ENCODE measurements at places on chromosomes 4 and X. TPM values are rescaled to one million over a fixed set of nuclear protein-coding genes. Genes with fewer than 3 reads are reported as not detected.

DNA sequence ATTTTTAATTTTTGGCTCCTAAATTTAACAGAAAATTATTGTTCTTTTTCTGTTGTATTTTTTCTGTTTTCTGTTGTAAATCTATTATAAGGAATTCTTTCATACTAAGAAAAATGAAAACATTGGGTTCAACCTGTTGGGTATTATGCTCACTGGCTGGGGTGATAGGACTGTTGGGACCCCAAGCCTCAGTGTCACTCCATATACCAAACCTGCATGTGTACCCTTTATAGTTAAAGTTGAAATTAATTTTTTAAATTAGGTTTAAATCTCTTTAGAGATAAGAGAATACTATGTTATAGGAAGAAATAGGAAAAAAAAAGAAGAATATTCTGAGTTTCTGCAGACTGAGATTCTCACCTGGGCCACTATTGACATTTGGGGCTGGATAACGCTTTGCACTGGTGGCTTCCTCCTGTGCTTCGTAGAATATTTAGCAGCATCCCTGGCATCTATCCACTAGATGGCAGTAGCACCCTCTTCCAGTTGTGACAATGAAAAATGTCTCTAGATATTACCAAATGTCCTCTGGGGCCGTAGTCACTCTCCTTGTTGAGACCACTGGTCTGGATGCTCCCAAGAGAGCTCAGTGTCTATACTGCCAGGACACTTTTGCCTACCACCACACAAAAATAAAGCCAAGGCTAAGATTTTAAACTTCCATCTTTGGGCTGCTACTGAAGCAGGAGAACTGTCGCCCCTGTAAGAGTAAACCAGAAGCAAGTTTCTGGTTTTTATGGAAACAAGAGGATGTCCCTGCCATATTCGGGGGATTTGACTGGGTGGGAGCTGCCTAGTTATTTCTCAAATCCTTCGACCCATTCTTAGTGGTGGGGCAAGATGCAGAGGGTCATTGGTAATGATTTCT is 22.4 kb upstream of the CLTRN start:
- DNase-seq = peak; percentile 40

- DNase-seq = no peak
These were observed 205.2 kb upstream of the CASK start for GRCh38 chrX:42128587-42128986.

ZCCHC18 gene
- 1.2 TPM for total RNA-seq

DNA sequence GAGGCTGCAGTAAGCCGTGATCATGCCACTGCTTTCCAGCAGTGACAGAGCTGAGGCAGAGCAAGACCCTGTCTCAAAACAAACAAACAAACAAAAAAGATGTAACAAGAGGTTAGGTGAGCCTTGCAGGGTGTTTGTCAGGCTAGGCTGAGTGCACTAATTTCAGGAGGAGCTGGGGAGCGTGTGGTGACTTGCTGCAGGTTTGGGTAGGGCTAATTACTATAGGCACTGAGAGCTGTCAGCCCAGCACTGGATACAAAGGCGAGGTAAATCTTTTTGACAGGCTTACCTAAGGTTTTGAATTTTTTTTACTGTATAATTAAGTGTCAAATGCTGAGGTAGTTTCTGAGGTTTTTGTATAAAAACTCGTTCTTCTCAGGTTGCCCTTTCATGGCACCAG is 29.8 kb upstream of the SH3D19 start:
- DNase-seq = no peak

DNA sequence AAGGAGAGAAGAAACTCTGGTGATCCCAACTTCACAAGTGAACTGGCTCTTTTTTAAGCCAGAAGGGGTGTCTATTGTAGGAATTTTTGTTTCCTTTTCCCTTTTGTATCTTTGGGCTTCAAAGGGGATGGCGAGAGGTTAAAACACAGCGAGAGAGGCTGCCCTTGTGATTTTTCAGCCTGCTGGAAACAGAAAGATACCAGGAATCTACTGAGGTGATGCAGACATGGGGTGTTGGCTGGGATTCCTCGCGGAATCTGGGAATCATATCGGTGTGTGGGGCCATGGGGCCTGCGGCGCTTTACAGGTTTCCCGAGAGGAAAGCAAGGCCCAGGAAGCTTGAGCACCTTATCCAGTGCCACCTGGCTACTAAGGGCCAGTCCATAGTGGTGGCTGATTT is 99.4 kb upstream of the STX18 start:
- DNase-seq = no peak

DNA sequence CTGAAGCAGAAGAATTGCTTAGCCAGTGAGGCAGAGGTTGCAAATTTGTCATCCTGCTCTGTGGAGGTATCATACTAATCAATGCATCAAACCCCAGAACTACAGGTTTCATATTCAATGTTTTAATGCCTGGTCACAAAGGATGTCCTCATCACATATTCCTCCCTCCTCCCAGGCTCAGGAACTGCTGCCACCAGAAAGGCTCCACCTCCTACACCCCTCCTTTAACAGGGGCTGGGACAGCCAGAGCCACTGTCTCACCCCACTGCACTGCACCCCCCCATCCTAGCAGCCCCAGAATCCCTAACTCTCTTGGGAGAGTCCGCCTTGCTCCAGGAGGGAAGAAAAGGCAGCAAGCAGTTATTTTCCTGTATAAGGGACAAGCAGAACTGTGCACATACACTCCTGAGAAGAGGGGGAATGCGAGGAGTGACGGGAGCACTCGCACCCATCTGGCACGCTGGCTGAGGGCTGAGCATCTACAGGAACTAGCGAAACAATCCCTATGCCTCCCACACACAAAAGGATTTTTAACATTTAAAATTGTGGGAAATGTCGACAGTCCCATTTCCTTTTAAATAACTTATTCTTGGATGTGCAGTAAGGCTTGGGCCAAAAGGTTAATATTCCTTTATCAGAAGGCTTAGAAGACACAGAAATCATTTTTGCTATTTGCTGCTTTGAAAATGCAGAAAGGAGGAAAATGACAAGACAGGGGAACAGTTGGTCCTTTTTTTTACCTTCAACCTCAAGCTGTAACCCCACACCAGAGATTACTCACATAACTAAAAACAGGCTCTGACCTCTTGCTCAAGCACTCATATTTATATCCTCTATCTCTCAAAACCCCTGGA is 27.8 kb downstream of the CD99L2 start:
- DNase-seq = no peak

EDA2R gene
- total RNA-seq = 2.1 TPM

DNA sequence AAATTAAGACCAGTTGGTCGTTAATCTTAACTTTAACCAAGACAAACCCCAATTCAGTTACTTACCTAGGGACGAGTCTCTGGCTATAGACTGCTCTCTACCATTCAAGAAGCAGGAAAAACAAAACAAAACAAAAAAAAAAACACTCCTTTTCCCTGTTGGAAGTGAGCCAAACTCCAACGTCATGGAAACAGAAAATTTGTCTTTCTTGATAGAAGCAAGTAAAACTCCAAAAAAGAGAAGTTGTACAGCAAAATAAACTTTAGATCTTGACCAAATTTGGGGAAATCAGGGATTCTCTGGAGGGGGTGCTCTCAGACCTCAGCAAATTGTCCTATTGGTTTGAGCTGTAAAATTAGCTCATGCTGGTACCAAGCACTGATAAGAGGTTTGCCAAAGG is 3.7 kb downstream of the CNGA1 start:
- no peak for DNase-seq

DNA sequence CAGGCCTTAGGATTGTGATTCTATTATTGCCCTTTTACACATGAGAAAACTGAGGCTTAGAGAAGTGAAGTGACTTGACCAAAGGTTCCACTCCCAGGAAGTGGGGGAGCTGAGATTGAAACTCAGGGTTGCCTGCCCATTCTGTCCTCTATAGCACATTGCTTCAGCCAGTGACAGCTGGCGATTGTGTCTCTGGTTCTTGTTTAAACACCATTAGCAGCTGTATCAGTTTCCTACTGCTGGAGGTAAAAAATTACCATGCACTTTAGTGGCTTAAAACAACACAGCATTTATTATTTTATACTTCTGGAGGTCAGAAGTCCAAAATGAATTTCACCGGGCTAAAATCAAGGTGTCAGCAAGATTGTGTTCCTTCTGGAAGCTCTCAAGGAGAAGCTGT is 205.8 kb upstream of the MAMLD1 start:
- DNase-seq = no peak

DNA sequence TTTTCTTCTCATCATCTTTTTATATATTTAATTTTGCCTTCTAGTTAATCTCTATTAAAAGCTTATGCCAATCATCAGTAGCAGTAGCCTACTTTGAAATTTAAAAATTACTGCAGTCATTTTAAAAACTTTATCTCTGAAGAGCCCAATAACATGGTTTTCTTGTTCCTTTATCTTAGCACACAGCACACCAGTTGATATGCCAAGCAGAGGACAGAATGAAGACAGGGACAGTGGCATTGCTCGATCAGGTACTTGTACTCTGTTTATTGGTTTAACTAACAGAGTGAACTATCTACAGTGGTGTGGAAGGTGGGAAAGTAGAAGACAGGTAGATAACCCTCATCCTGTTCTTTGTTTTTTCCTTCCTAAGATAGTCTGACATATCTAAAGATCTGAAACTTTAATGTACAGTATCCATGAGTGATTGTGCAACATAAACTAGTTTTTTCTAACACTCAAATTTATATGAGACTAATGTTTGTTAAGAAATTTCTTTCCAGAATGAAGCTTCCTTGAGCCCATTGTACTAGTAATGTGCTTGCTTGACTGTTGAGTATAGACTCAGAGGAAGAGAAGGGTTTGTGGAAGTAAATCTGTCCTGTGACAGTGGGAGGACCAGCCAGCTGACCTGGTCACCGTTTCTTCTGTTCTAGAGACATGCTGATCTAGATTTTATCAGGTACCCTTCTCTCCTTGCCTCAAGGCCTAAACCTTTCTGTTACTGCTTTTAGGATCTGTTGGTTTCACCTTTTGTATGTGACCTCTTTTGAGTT is 66.6 kb downstream of the FNIP2 start:
- no peak for DNase-seq

AMBN gene
- total RNA-seq = not detected

DLG3 gene
- total RNA-seq = 19.4 TPM

DNA sequence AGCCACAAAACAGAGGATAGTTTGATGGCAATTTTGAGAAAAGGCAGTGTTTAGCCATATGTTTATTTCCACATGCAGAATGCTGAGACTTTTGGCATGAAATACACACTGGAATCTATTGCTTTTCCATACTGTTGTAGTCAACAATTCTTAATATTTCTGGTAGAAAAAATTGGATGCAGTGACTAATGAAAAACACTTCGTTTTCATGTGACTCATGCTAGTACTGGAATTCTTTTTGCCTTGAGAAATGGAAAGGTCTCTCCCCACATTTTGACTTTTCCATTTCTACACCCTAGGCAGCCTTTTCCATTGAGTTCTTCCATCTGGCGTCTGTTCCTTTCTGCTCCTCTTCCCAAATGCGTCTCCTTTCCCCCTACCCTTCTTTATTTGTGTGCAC is 425.2 kb upstream of the FTHL17 start:
- DNase-seq = no peak

GRCh38 chr4:137312257-137312656 is 220.0 kb downstream of the PCDH18 start:
- no peak for DNase-seq

ITM2A gene
- not detected for total RNA-seq

- no peak for DNase-seq
These were observed 7.7 kb upstream of the ARHGEF38 start for GRCh38 chr4:105544520-105545286.

DNA sequence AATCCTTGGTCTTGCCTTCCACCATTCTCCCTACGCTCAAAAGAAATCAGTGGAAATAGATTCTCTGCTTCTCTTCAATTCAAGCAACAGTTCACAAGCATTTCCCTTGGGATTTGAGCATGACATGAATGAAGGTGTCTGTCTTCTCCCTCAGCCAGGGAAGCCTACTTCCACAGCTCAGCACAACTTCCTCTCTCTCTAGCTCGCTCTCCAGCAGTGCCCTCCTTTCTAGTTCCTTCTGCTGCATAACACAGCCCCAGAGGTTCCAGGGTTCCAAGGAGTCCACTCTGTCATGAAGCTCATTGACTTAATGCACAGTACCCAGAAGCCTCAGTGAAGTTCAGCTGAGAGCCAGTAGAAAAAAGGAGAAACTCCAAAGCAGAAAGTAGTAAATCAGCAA is 81.3 kb downstream of the PLS3 start:
- no peak for DNase-seq

DNA sequence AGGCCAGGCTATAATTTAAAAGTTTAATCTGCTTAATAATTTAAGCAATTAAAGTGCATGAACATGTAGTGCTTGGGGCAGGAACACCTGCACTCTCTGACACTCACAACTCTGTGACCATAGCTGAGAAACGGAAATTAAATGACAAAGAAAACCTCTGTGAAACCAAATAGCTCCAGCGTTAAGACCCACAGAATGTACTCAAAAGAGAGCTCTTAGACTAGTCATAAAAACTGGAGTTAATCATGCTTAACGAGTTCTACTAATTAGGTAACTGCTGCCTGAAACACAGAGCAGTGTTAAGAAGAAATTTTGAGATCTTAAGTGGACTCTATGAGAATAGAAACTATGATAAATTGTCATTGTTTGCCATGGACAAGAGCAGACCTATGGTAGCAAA is 174.4 kb upstream of the SPIN4 start:
- no peak for DNase-seq

GRCh38 chr4:169601016-169601771 is 11.2 kb downstream of the NEK1 start:
- no peak for DNase-seq

FAM9C gene
- total RNA-seq = not detected

GRCh38 chr4:124334119-124334518 is 378.4 kb downstream of the ANKRD50 start:
- DNase-seq = no peak

DNA sequence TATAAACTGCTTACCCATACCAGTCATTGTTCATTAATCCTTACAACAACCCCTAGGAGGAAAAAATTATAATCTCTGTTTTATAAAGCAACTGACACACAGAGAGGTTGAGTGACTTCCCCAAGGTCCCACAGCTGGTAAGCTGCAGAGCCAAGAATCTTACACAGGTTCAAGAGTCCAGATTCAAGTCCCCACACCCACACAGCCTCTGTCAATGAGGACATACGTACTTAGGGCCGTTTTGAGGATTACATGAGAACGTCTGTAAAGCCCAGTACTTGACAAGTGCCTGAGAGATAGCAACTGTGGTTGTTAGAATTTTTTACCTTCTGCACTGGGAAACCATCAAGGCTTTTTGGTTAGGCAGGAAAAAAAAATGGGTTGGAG is 556 bp upstream of the SLC25A43 start:
- DNase-seq = no peak

MAGEC2 gene
- total RNA-seq = not detected

- no peak for DNase-seq
These were observed 143.5 kb upstream of the PBDC1 start for GRCh38 chrX:76029385-76029784.

PNMA6F gene
- not detected for total RNA-seq

- no peak for DNase-seq
These were observed 992.6 kb downstream of the NLGN4X start for GRCh38 chrX:5236096-5236495.

DNA sequence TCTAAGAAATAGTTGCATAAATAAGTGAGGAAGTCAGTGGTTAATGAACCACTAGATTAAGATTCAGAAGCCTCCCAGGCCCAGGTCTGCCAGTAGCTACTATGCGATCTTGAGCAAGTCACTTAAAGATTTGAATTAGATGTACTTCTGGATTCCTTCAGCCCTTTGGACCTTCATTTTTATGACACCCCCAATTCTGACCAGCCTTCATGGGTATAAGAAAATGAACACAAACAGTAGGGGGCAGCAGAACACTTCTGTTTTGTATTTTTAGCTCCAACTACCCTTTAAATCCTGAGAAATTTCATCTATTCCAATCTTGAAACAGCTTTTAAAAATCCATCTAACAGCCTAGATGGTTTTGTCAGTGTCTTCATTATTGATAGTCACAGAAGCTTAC is 19.0 kb downstream of the TMEM47 start:
- no peak for DNase-seq

F11 gene
- not detected for total RNA-seq

FAM47A gene
- not detected for total RNA-seq

Data from SJSA1 (cell line).